Stimulated activated CD4-positive, alpha-beta T cell treated with anti-CD3 and anti-CD28 coated beads, Interleukin-1b, Interleukin-23, amount 100 ng/mL, for 1 hour (primary cell): ENCODE measurements at places on chromosomes 5 and 9.

GRCh38 chr9:4640027-4640426, 22.1 kb upstream of the PLPP6 start:
- no peak for DNase-seq

DNA sequence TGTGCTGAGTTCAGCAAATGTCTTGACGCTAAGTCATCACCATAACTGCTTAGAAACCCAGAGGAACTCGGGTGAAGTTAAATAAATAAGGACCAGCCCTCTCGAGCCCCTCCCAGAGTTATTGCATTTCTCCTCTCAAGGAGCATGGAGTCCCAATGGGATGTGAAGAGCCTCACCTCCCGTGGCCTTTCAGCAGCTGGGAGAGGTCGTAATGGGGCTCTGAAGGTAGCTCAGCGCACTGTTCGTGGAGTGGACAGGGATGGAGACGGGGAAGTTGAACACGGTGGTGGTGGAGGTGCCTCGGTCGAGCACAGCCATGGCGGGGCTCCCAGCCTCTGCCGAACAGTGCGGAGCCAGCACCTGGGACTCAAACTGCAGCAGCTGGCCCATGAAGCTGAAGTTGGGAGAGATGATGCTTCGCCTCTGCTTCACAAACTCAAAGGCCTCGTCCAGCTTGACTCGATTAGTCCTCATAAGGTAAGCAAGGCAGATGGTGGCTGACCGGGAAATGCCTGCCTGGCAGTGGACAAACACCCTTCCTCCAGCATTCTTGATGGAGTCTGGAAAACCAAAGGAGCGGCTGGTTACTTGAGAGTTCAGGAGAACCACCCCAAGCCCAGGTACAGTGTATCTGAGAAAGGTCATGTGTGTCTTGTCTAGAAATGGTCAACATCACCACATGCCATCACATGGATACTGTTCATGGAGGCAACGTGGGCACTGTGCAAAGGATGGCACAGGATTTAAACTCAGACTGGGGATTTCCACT, 2.2 kb downstream of the DUSP1 start:
- DNase-seq = no peak

DNA sequence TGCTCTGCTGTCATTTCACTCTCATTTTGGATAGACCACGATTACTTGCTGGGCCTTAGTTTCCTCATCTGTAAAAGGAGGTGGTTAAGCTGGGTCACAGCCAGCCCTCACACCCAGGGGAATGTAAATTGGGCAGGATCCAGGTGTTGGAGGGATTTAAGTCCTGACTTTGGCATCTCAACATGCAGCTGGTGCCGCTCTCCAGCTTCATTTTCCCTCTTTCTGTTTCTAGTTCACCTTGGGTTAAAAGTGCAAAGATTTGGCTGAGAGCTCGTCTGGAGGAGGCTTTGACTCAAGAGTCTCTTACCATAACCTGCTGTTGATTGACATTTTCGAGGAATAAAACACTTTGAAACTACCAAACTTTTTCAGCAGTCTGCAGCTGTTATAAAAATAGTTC, 144.3 kb upstream of the DHFR start:
- no peak for DNase-seq

GRCh38 chr9:98339987-98340800, 84.7 kb upstream of the TBC1D2 start:
- DNase-seq = no peak

DNA sequence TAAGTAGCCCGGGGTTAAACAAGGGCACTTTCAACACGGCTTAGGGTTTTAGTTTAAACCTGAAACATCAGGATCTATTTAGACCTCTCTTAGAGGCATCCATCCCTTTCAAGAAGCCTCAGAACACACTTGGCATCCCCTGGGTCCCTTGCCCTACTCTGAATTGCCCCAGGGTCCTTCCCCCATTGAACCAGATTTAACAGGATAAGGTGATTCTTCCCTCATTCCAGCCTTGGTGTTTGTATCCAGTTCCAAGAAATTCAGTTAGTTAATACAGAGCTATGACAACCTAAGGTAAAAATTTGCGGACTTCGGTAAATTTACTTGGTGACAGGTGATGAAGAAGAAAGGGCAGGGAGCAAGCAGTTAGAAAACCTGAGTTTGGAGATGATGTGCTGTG, 35.8 kb upstream of the GLIS3 start:
- no peak for DNase-seq

DNA sequence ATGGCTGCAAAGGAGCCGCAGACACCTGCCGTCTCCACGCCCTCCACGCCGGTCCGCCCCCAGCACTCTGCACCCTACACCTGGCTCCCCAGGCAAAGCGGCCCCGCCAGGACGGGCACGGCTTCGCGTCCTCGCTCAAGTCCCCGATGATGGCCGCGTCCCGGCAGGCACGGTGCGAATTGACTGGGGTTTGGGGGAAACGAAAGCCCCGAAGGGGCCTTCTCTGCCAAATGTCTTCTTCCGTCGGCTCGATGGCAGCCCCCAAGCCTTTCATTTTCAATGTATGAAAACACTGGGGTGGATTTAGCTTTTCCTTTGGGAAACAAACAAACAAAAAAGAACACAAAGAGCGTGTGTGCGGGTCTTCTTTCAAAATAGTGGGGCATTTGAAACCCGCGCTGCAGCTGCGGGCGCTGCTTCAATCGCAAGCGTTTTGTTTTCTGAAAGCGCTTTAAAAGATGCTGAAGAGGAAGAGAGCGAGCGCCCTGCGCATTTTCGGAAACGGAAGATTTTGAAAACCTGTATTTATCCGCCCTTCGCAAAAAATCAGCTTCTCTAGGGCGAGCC, 160.0 kb downstream of the RMI1 start:
- no peak for DNase-seq

DNA sequence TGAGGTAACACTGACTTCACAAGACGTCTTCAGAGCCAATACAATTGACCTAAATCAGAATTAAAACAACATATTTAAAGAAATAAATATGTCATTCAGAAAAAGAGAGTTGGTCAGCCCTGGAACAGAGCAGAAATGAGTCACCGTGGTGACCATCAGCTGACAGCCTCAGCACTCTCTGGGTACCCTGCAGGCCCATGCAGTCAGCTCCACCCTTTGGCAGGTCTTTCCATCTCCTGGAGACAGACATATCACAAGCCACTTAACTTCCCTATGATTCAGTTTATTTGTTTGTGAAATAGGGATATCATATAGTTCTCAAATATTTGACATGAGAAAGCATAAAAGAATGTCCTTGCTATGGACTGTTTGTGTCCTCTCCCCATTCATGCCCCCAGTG, 151.6 kb upstream of the MEF2C start:
- no peak for DNase-seq

DNA sequence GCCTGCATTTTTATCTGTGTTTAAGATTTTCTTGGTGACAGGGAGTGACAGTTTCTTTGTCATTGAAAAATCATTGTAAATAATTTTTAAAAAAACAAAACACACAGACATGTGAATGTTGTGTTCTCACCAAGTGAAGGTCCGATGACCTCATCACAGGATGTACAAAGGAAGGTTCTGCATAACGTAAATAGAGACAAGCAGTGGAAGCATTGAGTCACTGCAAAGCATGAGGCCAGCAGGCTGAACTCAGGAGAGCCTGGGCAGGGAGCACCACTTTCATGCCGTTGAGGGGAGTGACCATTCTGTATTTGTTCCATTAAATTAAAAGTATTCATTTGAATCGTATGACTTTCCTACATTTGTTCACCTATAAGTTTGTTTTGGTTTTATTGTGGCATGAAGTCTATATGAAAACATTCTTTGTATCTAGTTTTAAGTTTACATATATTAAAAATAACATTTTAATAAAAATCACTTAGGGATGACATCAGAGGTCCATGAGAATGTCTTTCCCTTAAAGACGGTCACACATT, 70.4 kb upstream of the TLE1 start:
- DNase-seq = no peak

GRCh38 chr9:88920645-88921044, 70.6 kb upstream of the S1PR3 start:
- DNase-seq = no peak
